ENCODE measurements at places on chromosomes 2 and 18.

GRCh38 chr2:86056590-86057331, 48.9 kb downstream of the POLR1A start:
- no peak for DNase-seq

DNA sequence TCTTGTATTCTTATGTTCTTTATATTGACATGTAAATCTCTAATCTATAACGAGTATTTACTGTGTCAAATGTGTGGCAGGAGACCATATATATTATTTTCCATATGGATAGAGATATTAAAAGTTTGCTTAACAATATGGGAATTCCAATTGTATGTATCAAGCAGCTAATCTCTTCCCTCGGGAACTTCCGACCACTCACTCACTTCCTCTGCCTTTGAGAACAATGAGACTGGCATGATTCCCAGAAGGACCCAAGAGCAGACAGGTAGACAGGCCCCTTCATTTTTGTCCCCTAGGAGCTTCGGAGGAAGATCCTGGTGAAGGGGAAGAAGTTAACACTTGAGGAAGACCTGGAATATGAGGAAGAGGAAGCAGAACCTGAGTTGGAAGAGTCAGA, 24.1 kb downstream of the PLCD4 start:
- DNase-seq, result no peak

DNA sequence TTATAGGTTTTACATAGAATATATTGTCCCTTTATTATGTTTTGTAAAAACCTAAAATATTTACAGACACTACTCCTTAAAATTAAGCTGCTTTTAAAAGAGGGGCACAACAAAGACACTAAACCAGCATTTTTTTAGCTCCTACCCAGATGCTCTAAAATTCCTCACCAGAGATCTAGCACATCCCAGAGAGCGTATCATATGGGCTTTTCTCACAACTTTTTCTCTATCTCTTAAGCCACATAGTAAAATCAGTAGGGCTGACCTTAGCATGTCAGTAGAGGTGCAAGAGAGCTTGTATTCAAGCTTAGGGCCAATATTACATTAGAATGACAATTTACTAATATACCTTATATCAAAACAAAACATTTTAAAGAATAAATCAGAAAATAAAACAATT, 216.3 kb downstream of the TMX3 start:
- DNase-seq, result no peak

GRCh38 chr2:159617646-159618045, 1.3 kb upstream of the BAZ2B start:
- no peak for DNase-seq

GRCh38 chr2:129396980-129397599, 582.4 kb upstream of the RAB6C start:
- DNase-seq, result no peak

DNA sequence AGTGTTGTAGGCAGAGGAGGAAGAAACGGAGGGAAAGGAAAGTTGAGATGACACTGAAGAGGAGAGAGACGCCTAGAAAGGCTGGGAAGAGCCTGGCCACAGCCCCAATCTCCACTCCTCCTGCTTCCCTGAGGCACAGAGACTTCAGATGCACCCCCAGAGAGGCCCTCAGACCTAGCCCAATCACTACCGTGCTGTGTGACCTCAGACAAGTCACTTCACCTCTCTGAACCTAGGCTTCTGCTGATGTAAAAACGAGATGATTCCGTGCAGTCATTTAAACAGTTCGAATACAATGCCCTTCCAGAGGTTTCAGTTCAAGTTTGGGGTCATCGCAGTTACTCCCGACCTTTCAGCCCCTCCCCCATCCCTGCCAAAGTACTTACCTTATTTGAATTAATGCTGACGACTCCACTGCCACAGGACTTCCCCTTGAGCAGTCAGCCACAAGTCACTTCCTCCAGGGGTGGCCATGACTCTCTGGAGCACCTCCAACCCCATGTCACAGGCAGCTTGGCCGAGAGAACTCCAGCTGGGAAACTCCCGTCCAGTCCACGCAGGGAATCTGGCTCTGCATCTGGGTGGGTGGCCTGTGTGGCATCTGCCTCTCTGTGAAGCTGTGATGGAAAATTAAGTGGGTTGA, 105.2 kb upstream of the ID2 start:
- DNase-seq, result no peak
